ENCODE measurements at places on chromosomes 2 and 18.

- DNase-seq, result no peak
Observed at GRCh38 chr2:30683236-30683956, 123.8 kb downstream of the CAPN13 start.

GRCh38 chr2:176612736-176613135, 343.5 kb downstream of the MTX2 start:
- DNase-seq, result no peak

DNA sequence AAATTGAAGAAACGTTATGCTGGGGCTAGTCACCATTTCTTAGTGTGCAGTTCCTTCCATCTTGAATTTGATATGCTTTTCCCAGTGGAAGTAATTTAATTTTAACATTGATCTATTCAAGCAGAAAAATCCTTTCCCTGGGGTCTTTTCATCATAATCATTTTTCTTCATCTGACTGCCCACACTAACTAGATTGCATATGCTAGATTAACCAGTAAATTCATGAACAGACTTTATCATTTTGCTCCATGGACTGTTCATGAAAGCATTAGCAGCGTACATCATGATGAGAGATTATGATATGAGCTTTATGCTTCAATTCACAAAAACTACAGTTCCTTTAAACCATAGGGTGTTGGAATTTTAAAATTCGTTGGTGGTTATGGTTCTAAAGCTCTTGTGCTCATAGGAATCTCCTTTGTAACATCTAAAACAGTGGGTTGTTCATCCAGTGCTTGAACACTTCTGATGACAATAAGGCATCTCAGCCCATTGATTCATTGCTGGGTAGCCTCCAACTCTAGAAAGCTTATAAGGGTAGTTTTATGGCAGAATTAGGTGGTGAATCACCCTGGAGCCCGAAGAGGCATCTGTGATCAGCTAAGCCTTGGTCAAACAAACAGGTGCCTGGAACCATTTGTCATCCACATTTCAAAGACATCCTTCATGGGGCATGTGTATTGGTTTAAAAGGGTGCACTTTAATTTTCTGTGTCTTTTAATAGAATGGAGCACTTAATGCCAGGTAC, 77.2 kb upstream of the NDUFV2 start:
- no peak for DNase-seq

GRCh38 chr18:58908006-58908405, 43.3 kb downstream of the ZNF532 start:
- no peak for DNase-seq

- peak; percentile 32 for DNase-seq
Observed at GRCh38 chr2:232146294-232146693, 184.8 kb downstream of the DIS3L2 start.

DNA sequence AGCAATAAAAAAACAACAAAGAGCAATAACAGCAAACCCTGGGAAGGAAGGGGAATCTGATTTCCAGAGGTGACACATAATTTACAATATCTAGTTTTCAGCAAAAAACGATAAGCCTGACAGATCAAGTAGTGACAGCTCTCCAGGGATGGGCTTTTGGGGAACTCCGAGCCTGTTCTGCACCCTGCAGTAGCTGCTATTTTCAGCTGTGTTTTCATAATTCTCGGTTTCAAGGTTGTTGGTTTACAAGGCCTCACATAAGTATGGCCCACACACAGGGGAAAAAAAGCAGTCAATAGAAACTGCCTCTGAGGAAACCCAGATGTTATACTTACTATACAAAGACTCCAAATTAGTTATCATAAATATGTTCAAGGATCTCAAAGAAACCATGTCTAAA, 67.7 kb upstream of the CTLA4 start:
- no peak for DNase-seq

DNA sequence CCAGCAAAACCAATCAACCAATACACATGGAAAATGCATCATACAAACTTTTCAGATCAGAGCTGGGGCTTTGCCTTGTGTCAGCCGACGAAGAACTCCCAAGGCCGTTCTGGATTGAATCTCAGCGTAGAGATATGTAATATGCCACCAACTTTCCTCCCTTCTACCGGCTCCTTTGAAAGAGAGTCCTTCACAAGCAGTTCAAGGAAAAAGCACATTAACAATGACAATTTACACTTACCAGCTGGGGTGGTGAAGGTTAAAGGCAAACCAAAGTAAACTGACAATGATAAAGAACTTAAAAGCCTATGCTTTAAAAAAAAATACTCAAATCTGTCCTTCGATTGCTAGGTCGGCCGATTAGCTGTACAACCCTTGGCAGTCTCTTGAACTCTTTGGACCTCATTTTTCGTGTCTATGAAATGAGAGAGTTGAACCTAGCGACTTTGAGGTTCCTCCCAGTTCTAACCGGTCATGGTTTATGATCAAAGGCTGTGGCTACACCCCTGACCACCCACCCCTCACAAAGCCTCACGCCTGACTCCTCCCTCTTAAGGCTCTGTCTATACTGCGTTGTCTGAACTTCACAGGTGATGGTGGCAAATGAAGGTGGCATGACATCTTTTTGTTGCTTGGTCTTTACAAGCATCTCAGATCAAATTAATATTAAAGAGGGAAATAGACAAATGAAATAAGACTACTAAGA, 46.2 kb downstream of the BCL2 start:
- DNase-seq, result no peak

GRCh38 chr2:240441993-240442411, 6.5 kb downstream of the GPC1 start:
- DNase-seq, result no peak

DNA sequence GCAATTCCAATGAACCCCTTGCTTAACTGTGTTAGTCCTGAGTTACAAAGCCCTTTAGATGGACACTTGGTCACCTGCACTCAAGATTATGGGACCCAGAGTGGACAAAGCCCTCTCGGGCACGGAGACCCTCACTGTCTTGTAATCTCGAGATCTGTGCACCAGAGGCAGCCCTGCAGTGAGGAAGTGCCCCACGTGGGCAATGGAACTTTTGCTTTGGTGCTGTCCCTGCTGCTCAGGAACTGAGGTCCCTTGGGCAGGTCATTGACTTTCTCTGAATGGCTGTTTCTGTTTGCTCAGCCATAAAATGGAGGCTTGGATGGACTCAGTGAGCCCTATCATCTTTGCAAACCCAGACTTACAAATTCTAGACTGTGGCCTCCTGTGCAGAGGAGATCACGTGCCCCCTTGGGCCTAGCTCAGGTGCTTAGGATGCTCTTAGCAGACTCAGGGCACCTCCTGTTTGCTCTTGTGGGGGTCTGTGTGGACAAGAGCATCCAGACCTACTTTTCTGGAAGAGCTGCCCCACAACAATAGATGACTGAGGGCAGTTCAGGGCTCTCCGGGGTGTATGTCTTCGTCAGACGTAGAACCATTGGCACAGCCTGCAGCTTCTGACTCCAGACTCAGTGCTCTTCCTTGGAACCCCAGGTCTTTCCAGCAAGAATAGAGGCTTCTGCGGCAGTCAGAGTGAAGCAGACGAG, 94.5 kb upstream of the HS6ST1 start:
- no peak for DNase-seq

Data from hepatic stellate cell (primary cell).